ENCODE measurements at places on chromosomes 3 and 15.

DNA sequence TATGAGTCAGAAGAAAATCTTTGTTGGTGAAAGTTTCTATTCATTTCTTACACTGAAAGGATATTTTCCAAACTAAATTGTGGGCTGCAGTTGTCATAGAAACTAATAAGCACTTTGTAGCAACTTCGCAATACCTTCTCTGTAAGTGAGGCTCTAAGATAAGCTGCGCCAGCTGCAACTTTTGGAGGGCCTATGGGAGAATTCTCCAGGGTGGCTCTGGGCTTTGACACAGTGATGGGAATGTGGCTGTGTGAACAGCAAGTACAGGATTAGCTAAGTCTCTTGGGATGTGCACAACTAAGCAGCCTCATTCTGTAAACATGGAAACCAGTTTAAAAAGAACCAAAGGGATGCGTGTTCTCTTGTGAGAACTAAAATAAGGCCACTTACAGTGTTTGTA is 124.6 kb upstream of the SGO1 start:
- no peak for DNase-seq

GRCh38 chr15:98815207-98815606 is 166.9 kb downstream of the IGF1R start:
- DNase-seq: no peak

GRCh38 chr3:96813820-96814650 is at the start of gene EPHA6:
Gene EPHA6 (plus strand): TSS chr3:96814594.
- peak; percentile 28 for DNase-seq

DNA sequence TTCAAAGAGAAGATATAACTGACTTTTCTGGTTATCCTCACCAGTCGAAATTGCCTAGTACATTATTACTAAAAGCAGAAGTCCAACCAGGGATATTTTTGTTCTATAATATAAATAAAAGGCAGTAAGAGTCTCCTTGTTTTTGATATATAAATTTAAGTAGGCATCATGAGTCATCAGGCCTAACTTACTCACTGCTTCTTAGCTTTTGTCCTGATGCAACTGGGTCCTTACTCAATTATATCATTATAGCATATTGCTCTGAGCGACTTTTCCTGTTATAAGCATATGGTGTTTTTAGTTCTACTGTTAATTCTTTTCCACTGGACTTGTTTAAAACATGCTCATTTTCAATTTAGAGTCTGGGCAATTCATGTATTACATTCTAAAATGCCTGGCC is 910.1 kb downstream of the MCTP2 start:
- no peak for DNase-seq

GRCh38 chr3:62241279-62241678 is 132.1 kb downstream of the FEZF2 start:
- no peak for DNase-seq

DNA sequence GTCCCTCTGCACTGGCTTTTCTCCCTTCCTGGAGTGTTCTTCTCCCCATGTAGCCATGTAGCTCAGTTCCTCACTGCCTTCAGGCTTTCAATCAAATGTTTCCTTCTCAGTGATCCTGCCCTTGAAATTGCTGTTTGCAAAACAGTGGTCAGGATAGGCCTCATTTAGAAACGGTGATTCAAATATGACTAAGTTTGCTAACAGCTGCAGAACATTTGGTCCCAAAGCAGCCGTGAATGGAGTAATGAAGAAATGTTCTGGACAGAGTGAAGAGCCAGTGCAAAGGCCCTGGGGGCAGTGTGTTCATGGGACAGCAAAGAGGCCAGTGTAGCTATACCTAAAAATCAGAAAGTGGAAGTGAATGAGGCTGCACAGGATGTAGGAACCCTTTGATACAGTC is 223.4 kb downstream of the FEZF2 start:
- DNase-seq: peak; percentile 18

DNA sequence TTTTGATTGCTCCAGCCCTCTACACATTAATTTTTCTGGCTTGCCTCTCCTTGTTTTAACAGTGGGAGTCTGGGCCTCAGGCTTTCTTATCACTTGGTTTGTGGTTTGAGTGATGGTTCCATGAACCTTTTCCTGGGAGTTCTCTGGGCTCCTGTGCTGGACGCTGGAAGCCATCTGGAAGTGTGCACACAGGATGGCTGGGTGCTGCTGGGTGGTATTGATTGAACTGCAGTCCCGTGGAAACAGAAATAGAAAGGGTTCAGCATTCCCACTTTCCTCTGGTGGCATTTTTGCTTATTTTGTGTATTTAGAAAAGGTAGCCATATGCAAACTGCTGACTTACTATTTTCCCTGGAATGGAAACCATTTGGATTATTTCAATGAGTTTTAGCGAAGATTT is 25.6 kb downstream of the MITF start:
- no peak for DNase-seq

DNA sequence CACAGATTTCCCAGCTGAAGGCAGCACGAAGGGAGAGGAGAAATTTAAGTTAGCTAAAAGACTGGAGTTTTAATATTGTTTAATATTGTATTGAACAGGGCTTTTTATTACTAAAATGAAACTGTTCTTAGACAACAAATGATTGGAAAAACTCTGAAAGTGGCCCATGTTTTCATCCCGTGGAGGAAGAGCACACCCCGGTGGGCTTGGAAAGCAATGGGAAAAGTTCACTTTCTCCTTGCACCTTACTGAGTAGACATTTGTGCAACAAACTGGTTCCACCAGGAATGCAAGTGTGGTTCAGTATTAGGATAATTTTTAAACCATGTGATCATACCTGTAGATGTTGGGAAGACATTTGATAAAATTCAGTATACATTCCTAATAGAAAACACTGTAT is 8.2 kb upstream of the ESYT3 start:
- DNase-seq: no peak

GRCh38 chr3:53804697-53805462 is 41.3 kb downstream of the CHDH start:
- peak; percentile 15 for DNase-seq

DNA sequence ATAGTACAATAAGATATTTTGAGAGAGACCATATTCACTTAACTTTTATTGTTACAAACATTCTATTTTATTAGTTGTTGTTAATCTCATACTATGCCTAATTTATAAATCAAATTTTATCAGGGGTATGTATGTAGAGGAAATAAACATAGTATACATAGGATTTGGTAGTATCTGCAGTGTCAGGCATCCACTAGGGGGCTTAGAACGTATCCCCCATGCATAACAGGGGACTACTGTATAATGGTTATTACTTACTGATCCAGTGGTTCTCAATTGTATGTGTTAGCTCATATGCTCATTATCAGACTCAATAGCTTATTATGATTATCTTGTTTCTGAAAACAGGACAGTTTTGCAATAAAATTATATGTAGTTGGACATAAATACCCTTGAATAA is 27.6 kb downstream of the CMC1 start:
- DNase-seq: no peak

GRCh38 chr15:69297642-69298353 is 914 bp upstream of the PAQR5 start:
- no peak for DNase-seq

GRCh38 chr15:72856549-72857040 is 73.0 kb upstream of the ADPGK start:
- no peak for DNase-seq

GRCh38 chr3:193078996-193079753 is 161.5 kb upstream of the MB21D2 start:
- no peak for DNase-seq

DNA sequence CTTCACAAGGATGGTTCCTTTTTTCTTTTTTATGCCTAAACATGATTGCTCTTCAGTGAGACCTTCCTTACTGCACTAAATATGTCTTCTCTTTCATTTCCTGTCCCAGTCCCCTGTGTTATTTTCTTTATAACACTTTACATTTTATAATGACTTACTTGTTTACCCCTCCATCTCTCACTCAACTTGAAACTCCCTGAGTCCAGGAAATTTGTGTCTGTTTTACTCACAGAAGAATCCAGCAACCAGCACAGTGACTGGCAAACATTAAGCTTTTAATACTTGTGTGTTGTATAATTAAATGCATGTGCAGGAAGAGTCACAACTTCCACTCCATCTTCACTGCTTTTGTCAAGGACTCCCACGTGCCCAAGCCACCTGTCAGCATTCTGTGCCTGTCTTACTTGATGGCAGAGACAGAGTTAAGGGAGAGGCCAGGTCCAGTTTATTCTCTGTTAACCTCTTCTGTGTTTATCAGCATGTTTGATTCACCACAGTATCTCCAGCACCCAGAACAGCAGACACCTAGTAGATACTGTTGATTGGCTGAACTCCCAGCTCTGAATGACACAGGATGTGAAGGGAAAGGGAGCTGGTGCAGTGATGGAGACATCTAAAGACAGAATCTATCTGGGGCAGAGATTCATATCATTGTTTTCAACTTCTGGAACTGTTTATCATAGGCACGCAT is 42.8 kb downstream of the SSR3 start:
- no peak for DNase-seq

DNA sequence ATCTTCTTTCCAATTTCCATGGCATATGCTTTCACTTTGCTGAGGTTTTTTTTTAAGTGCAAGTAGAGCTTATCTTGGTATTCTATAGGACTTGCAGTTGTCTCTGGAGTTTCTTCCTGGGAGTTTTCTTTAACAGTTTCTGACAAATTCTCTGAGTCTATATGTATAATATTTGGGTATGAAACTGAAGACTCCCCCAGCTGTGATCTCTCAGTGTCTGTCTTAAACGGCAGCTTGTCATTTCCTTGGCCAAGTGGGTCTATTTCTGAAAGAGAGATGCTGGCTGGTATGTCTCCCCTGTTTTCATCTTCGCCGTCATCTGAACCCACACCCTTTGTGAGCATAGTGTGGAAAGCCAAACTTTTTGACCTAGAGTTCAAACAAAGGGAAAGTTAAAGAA is 73.3 kb upstream of the PTX3 start:
- no peak for DNase-seq

DNA sequence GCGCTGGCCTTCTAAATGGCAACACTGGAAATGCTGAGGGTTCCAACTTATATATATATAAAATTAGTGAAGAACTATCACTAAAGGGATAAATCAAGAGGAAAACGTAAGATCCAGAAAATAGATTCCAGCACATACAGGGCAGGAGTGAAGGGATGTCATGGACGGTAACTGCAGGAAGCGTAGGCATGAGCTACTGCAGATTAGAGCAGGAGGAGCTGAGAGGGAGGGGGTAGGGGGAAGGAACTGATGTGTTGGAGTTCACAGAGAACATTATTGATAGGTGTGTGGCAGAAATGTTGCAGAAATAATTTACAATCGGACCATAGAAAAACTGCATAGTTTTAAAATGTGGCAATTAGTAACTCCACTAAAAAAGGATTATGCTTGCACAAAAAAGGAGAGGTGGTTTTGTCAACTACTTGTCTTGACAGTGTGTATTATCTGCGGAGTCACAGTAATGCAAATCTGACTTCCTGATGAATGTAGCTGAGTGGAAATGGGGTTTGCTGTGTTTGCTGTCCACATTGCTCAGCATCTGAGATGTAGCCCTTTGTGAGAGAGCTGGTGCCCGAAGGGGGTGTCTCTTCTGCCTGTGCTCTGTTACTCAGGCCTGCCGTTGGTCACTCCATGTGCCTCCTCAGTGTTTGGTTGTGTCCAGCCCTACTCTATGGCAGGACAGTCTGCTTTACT is 61.2 kb downstream of the PAK2 start:
- DNase-seq: no peak

DNA sequence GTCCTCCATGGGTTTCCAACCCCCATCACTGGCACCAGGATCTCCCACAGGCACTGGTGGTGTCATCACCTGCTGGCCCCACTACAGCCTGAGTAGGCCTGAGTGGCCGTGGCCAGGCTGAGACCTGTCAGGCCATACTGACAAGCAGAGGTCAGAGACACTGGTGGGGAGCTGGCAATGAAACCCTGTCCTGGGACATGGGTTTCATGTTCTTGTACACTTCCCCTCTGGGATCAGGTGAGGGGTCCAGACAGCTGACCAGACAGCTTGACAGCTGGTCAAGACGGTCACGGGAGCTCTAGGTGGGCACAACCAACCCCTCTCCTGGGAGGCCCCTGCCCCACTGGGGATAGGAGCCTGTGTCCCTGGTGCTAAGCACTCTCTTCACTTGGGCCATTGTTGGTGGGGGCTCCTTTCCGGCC is 13.1 kb downstream of the ZBTB47 start:
- no peak for DNase-seq

DNA sequence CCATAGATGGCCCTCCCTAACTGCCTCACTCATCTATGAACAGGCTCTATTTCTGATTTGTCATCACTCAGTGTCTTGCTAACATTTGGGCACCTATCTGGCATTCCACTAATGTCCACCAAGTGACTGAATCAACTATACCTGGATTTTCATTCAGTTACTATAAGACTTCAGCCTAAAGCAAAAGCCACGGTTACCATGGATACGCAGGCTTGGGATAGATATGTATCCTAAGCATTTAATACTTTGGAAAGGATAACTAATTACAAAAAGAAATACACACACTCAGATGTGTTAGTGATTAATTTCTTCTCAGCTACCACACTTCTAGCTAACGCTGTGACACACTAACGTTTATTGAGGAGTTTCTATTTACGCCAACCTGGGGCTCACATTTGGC is 899.5 kb upstream of the CFAP20DC start:
- no peak for DNase-seq

DNA sequence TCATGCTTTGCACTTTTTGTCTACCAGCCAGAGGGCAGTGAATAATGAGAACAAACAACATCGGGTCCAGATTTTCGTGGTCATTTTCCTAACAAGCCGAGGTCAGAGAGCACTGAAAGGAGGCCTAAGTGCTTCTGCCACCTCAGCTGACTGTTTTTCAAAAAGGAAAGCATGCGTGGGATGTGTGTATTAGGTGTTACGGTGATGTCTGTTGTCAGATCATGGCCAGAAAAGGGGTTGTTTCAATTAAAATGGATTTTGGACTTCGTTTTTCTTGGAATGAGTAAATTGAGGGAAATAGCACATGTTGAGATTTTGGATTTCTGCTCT is 99.5 kb downstream of the APBA2 start:
- no peak for DNase-seq

DNA sequence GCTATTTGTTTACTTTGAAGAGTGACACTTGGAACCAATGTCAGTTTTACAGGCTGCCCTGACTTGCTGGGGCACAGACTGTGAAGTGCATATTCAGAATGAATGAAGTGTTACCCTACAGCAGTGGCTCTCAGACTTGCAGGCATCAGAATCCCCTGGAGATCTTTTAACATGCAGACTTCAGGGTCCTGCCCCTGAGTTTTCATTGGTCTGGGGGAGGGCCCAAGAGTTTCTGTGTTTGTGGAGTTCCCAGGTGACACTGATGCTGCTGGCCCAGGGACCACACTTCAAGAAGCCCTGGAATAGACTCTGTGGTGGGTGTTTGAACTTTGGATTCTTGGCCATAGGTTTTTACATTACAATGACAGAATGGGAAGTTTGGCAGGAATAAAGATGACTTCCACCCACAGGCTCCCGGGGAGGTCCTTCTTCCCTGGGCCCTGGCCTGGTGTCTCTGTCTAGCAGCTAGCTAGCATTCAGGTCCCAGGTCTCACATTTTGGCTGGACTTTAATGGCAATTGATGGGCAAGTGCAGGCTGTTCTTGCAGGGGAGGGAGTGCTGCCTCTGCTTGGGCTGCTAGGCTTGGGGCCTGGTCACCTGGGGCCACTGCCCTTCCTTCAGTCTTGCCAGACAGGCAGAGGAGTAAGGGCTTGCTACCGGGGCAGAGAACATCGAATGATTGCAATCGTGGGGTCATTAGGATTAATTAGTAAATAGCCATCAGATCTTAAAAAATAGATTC is 149.0 kb downstream of the APBA2 start:
- no peak for DNase-seq

- no peak for DNase-seq
These were observed 10.6 kb downstream of the RAB7A start for GRCh38 chr3:128736601-128737000.

GRCh38 chr3:23071758-23072157 is 131.4 kb upstream of the UBE2E2 start:
- no peak for DNase-seq

- no peak for DNase-seq
These were observed 101.4 kb downstream of the TGFBR2 start for GRCh38 chr3:30707825-30708224.
